Stimulated activated CD8-positive, alpha-beta memory T cell treated with anti-CD3 and anti-CD28 coated beads, Interleukin-4, amount 100 ng/mL, for 1 hour (primary cell): ENCODE measurements at places on chromosomes 5 and 9.

DNA sequence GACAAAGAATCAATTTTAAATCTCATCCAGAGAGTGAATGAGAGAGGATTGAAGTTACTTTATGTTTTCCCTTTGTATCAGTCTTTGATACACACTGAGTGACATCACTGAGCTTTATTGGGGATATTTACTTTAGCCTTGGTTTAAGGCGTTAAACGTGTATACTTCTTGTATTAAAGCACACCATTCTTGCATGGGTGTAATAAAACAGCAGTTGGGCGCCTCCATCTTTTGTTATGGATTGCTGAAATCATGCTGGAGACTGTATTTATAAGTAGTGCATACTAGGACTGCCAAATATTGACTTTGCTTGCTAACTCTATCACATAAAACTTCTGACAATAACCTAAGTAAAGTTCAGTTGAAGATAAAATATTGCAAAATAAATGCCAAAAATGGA lies 1755.8 kb upstream of the WWC1 start:
- no peak for DNase-seq

DNA sequence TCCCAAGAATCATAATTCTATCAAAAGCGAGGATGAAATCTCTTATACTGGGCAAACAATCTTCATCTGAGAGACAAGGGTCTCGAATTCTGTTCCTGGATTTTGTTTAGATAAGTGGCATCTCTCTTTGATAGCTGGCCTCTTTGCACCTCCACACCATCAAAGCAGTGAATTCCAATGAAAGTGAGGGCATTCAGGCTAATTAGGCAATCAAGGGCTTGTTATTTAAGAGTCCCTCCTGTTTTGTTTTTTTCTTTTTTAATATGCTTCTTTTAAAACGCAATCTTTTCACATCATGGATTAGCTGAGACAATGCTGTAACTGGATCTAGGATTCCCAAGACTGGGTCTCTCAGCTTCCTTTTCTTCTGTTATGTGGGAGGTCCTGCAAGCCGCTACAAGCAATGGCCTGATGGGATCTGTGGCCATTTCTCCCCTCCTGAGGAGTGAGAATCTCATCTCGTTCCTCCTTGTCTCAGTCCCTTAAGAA lies 67.9 kb downstream of the TNC start:
- no peak for DNase-seq

DNA sequence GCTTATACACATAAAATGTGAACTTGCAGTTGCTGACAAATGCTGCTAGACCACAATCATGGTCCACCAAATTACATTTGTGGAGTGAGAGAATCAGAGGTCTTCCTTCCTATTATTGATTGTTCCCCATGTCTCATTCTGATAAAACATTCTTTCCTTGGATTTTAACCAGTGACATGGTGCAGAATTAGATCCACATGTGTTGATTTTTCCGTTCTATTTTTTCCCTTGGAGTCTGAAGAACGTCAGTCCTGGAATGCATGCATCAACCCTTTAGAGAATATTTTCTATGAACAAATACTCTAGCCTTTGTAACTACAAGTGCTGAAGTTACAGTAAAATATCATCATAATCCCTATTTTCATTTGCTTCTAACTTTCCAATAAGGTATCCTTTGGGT lies 170.7 kb upstream of the SPRY4 start:
- DNase-seq: no peak

DNA sequence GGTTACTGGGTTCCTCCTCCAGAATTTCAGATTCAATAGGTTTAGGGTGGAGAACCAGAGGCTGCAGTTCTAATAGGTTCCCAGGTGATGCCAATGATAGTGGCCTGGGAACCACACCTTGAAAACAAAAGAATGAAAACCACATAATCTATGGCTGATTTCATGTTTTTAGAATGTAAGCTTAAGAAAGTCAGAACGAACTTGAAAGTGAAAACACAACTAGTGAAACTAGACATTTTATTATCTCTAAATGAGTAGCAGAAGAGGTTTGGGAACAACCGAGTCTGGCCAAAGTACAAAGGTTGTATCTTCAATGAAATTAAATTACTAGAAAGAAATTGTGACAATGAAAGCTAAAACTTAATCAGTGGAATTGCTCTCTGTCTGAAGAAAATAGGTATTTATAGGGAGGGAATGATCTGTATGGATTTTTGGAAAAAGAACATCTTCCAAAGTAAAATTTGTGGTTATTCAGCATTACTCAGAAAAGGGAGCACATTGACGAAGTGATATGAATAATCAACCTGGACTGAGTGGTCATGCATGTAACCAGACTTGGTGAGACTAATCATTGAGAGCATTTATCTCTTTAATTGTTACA lies 24.9 kb upstream of the CEP120 start:
- no peak for DNase-seq

DNA sequence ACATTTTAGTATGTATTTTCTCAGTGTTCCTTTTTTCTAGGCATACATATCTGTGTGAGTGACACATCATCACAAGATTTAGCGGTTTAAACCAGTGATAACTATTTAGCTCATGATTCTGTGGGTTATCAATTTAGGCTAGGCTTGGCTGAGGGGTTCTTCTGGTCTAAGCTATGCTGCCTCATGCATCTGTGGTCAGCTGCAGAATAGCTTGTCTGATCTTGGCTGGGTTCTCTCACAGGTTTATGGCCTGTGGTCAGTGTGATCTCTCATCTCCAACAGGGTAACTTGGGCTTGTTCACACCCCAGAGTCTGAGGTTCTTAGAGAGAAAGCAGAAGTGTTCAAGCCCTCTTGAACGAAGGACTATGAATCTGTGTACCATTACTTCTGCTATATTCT lies 363.3 kb downstream of the KDM4C start:
- DNase-seq: no peak

DNA sequence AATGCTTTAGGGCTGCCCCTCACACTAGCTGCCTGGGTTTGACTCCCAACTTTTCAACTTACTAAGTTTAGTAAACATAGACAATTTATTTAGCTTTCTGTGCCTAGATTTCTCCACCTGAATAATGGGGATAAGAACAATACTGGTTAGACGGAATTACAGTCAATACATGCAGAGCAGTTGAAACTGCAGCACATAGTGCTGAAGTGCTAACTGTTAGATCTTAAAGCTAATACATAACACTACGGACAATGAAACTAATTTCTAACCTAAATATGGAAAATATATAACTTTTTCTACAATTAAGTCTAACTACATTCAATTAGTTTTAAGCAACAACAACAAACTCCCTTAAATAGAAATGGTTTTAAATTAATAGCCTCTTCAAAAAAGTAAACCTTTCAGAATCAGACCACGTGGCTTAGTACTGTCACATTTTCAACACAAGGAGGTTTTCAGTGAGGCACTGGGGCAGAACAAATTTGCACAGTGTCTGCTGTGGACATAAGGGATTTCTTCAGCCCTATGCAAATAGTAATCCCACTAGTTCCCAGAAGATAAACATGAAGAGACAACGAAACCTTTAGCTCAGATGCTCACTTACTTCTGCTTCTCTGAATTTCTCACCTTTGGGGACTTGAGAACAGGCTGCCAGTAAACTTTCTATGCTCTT lies 293.4 kb downstream of the EDIL3 start:
- DNase-seq: no peak

DNA sequence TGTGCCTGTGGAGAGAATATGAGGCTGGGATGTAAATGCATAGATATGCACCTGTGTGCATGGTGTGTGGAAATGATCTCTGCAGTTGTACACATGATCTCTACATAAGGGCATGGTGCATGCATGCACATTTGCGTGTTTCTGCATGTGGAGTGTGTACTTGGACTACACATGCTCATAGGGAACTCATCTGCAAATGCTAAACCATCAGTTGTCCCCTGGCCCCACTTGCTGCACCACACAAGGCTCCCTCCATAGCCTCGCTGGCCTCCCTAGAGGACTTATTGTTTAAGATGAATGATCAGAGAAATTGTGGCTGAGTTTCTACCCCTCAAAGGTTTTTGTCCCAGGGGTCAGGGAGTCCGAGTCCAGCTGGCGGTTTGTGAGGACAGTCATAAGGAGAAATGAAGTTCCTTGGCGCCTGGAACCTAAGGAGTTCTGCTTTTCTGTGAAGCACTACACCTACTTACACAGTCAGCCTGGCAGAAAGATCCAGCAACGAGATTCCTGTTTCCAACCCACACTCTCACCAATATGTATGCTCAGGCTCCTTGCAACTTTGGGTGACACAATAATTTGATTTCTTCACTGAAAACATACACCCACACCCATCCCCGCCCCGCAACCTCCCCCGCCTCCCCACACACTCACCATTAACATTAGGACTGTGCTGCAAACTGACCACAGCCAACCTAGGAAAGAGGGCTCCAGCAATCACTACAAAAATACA lies 79.9 kb upstream of the CPEB4 start:
- DNase-seq: no peak

GRCh38 chr9:121302786-121303185 lies 34.8 kb downstream of the GSN start:
- DNase-seq: no peak
